ENCODE measurements at places on chromosomes 12 and 14.

DNA sequence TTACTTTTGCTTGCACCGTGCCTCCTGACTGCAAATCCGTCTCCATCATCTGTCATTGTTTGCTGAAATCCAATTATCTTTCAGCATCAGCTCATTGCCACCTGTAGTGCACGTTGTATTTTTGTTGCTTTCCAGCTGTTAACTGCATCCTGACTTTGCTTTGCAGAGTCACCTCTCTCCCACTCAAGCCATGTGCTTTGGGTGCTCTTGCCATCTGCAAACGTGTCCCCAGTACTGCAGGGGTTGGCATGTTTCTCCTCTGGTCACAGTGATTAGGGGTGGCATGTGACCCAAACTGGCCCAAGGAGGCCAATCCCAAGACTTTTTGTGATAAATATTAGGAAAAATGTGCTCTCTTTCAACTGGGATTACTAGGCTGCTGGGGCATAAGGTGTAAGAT lies 10.5 kb upstream of the TMED2 start:
- DNase-seq: no peak

DNA sequence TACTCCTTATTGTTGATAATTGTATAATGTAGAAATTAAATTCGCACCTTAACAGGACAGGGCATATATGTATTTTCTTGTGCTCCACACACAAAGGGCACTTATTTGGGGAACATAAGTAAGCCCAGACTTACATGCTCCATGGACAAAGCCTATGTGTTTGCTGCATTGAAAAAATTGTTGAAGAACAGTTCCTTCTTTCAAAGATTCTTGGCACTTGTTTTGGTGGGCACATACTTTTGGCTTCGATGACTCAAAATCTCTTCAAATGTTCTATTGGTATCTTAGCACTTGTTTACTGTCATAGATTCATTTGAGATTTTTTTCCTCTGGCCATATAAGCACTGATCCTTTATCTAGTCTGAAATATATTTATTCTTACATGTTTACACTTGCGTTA lies 1.4 kb upstream of the MAP4K5 start:
- DNase-seq: no peak

DNA sequence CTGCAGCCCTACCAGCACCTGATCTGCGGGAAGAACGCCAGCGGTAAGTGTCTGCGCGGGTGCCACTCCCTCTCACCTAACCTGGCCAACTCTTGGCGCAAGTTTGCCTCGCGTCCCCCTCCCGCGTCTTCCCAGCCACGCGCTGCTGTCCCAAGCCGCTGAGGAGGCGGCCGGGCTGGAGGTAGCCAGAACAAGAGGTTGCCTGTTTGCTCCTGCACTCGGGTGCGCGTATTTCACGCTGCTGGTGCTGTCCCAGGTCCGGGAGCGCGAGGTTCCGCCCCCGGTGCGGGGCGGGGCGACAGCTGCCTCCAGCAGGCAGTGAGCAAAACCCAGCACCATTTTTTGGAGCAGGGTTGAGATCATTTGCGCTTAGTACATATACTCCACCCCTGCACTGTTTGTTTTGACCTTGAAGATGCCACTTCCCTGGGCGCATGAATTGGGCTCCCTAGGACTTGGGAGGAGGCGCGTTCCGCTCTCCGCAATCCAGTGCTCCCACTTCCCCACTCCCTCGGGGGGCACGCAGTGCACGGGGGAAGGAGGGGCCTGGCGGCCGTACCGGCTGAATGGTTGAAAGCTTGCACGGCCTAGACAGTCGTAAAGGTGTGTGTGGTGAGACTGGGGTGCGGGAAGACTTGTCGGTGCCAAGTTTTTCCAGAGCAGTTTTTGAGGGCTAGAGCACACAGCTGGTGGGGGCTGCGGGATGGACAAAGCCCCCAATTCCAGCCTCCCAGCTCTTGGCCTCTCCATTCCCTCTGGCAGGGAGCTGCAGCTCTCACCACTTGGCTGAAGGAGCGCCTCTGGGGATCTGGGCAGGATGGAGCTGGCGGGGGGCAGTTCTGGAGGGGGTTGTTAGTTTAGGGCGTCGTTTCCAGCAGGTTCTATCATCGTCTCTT lies 226.9 kb upstream of the CRY1 start:
- DNase-seq: no peak

DNA sequence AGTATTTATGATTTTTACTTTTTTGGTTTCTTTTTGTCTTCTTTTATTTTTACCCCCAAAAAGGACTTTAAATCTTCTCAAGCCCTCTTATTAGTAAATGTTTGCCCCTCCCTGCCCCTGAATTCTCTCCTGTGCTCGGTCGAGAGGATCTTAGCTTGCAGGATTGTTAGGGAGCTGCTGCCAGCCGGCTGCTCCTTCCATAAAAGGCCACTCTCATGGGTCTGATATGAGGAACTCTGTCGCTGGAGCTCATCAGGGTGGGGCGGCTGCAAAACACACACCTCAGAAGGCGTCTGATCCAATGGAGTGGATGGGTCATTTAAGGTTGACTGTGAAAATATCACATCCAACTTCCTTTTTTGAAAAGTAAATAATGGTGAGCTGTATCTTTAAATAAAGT lies 8.5 kb downstream of the LTBR start:
- no peak for DNase-seq

GRCh38 chr12:105267711-105268110 lies 31.7 kb upstream of the APPL2 start:
- DNase-seq: no peak

- DNase-seq: no peak
Measured at GRCh38 chr12:48946205-48946604, 11.1 kb downstream of the ARF3 start.

DNA sequence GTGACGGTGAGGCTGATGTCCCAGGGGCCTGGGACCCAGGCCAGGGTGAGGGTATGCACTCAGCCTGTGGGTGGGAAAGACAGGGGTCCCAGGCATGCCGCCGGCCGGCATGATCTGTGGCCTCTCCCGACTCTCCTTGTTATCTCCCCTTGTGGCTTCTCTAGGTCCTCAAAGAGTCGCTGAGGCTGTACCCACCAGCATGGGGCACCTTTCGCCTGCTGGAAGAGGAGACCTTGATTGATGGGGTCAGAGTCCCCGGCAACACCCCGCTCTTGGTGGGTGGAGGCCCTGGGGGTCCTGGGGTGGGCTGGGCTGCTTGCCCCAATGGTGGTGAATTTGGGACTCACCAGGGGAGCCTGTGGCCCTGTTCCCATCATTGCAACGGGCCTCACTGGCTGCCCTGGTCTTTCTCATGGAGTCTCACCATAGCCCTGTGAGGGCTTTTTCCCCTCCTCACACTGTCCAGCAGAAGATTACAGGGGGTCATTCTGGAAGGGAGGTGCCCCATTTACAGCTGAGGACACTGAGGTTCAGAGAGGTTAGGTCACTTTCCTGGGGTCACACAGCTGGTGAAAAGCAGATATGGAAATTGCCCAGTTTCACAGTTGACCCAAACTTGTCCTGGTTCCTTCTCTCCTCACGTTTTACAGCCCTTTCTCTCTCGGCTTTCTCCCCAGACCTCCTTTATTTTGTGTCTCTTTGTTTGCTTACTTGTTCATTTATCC lies 37.9 kb downstream of the CYP46A1 start:
- no peak for DNase-seq

DNA sequence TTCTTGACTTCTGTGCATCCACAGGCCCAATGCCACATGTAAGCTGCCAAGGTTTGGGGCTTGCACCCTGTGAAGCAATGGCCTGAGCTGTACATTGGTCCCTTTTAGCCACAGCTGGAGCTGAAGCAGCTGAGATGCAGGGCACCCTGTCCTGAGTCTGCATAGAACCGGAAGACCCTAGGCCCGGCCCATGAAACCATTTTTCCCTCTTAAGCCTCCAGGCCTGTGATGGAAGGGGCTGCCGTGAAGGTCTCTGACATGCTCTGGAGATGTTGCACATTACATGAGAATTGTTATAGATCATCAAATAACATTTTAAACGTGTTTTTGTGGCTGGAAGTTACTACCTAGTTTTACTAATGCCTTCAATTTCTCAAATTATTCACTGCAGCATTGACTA lies 188.7 kb downstream of the RPAP3 start:
- DNase-seq: no peak

DNA sequence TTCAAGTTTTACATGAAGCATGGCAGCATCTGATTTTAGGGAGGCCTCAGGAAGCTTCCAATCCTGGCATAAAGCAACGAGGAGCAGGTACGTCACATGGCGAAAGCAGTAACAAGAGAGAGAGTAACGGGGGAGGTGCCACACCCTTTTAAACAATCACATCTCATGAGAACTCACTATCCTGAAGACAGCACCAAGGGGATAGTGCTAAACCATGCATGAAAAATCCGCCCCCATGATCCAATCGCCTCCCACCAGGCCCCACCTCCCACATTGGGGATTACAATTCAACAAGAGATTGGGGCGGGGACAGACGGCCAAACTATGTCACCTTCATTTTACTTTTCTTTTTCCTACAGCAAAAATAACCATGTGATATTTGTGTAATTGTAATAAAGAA lies 7.2 kb upstream of the MAP3K9 start:
- DNase-seq: no peak

- no peak for DNase-seq
Measured at GRCh38 chr14:57937676-57938075, 71.8 kb upstream of the SLC35F4 start.

DNA sequence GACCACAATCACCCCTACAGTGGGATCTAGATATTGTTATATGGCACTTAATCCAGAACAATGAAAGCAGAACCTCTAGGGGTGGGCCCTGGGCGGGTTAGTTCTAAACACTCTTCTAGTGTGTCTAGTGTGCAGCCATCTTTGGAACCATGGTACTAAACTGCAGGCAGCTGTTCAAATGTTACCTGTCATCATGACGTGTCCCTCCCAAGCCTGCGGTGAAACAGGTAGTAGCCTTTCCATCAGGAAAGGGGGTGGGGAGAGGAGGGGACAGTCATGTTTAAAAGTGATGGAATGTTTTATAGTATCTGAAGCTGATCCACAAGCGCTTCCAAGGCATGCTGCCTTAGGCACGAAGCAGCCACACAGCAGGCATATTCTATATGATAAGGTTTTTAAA lies 122.6 kb upstream of the SLC35F4 start:
- DNase-seq: no peak

- DNase-seq: no peak
Measured at GRCh38 chr14:100622224-100622623, 35.0 kb upstream of the BEGAIN start.

DNA sequence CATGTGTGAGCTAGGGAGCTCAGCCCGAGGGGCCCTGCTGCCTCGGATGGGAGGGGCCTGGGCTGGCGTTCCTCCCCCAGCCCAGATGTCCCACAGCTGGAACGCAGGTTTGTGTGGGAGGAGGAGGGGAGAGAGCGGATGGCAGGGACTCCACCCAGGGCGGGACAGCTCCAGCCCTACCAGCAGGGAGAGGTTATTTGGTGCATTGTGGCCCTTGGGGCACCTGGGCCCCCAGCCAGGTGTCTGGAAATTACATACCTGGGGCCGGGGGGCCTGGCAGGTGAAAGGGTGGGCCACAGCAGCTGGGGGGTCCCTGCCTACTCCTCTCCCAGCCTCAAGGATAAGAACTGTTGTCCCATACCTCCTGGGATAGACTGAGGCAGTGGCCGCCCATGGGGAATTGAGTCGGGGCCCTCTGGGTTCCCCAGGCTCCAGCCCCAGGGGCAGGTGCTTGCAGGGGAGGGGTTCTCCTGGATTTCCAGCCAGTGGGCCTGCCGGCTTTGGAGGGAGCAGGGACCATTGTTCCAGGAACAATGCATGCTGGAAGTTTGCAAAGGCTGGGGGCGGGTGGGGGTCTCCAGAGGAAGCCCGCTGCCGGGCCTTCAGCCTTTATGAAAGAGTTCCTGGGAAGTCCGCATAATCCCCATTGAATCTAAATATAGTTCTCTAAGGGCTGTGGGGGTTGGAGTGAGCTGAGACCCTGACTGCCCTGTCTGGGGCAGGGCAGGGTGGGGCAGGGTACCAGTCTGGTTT lies 1.2 kb downstream of the KIF26A start:
- no peak for DNase-seq

DNA sequence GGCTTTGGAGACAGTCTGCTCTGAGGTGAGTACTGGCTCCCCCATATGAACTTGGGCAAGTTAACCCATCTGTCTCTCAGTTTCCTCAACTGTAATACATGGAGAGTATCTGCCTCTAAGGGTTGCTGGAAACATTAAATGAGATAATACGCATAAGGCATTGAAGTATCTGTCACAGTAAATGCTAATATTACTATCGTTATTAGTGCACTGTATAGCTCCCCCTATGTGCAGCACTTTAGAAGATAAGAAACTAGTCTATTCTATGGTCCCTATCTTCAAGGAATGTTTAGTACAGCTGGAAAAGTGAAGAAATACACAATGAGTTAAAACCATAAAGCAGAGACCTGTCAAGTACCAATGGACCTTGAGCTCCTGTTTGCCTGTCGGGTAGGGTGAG lies 51.7 kb upstream of the CFL2 start:
- DNase-seq: no peak

GRCh38 chr14:63677891-63678379 lies 36.3 kb upstream of the WDR89 start:
- no peak for DNase-seq

GRCh38 chr12:14901228-14901562 lies 15.5 kb upstream of the MGP start:
- DNase-seq: no peak

- no peak for DNase-seq
Measured at GRCh38 chr12:95131589-95132340, 58.3 kb upstream of the NR2C1 start.

GRCh38 chr14:72828604-72829003 lies 65.3 kb downstream of the DPF3 start:
- no peak for DNase-seq

GRCh38 chr12:83143950-83144349 lies 457.2 kb downstream of the TMTC2 start:
- no peak for DNase-seq

- no peak for DNase-seq
Measured at GRCh38 chr12:96155781-96156180, 38.4 kb upstream of the ELK3 start.

DNA sequence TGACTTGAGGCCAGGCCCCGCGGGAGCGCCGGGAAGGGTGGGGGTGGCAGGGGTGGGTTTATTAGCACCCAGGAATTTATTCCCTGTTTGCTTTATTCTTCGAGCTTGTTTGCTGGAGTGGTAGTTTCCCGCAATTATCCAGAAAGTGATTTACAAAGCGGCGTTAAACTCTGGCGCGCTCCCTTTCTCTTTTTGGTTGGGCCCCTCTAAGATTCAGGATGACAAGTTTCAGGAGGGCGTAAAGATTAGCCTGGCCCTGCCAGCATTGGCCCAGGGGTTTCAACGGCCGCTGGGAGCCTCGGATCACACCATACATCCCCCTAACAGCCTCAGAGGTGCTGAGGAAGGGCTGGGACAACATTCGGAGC lies 444 bp upstream of the NKX2-8 start:
- DNase-seq: no peak

- no peak for DNase-seq
Measured at GRCh38 chr14:34379816-34380470, 82.1 kb downstream of the SPTSSA start.

- DNase-seq: no peak
Measured at GRCh38 chr12:1034751-1035457, 43.9 kb downstream of the ERC1 start.

DNA sequence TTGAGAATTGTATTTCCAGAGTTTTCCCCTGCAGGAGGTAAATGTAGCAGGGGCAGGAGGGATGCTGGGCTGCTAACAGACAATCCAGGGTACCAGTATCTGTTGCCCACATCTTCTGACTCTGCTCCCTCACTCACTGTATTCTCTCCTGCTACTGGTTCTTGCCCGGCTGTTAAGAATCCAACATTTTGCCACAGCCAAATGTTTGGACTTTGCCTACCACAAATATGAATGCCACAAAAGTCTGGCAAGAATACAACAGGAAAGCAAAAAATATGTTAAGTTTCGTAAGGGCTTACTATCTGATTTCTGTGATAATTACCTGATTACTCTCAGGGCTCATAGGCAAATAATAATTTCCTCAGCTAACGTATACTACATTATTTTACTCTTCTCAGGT lies 160.0 kb downstream of the BCAT1 start:
- DNase-seq: no peak
